Endothelial cell of umbilical vein (primary cell): ENCODE measurements at places on chromosomes 3 and 15. TPM values are rescaled to one million over a fixed set of nuclear protein-coding genes. Genes with fewer than 3 reads are reported as not detected.

DNA sequence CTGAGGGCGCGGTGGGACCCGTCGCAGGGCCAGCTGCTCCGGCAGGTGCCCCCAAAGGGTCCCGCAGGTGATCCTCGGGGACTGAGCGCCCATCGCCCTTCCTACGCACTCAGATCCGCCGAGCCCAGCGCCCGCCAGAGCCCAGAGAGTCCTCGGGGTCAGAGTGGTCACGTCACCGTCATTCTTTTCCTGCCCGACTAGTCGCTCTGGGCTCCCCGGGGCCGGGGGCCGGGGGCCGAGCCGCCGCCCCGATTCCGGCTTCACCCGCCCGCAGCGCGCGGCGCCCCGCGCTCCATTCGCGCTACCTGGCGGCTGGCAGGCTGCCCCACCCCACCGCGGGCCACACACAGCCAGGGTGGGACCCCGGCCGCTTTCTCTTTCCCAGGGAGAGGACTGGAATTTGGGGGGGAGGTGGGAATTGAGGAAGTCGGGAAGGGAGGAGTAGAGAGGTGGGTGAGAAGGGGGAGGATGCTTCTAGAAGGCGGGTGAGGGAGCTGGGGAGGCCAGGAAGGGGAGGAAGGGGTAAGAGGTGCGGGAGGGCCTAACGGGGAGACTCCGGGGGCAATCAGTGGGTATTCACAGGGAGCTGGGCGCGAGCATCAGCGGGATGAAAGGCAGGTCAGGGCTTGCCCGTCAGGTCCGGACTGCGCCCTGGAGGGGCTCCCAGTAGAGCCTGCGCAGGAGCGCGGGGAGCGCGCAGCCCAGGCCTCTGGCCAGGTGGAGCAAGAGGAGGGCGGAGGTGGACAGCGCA is 36.1 kb upstream of the EPHB3 start:
- DNase-seq = no peak

- DNase-seq = peak; percentile 55
These were observed 539 bp upstream of the PLCL2 start for GRCh38 chr3:16884084-16884747.

GRCh38 chr15:50120729-50121128 is 1.7 kb upstream of the ATP8B4 start:
- no peak for DNase-seq

DNA sequence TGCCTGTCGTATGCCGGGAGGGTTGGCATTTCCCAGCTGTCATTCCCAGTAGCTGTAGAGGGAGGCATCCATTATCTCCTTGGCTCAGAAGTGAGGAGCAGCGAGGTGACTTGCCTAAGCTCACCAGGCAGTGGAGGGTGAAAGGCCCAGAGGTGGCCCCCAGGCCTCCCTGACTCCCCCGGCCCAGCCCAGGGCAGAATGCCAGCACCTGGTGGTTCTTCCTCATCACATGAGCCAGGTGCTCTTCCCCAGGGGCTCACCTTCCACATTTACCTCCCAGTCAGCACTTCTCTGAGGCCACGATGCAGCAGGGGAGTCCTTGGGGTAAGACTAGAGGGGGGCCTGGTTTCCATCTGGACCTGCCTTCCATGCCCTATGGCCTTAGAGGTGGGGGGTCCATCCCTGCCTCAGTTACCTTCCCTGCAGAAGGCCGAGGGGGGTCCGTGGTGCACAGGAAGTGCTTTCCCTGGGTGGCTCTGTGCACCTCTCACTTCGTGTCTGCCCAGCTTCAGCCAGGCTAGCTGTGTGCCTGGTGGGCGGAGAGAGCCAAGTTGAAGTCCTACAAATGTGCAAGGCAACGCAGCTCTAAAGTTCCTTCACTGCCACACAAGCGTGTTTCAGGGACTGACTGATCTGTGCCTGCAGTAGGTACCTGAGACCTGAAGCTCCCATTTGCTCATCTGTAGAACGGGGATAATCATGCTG is 70.3 kb upstream of the PLXNA1 start:
- no peak for DNase-seq

DNA sequence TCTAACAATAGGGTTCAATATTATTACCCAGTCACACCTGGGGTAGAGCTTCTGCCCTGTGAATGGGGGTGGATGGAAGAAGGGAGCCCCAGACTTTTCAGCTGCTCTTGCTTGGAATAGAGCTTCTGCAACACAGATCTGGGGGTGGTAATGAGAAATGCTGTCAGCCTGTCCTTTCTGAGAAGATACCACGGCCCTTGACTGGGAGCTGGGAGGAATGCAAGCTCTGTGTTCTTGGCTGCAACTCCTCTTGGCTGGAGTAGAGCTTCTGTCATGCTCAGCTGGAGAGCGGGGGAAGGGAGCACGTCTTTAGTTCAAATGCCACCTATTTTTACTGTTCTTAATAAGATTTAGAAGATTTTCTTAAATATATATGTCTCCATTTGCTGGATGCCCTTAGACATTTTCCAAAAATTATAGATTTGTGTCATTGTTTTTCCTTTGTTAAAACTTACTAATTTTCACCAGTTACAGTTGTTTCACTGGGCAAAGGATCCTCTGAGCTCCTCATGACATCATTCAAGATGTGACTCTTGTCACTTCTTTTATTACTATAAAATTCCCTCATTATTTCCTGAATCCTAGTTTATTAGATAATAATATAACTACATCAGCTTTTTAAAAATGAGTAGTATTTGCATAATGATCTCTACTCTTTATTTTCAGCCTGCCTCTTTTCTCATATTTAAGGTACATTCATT is 180.0 kb upstream of the TGFBR2 start:
- DNase-seq = no peak

GRCh38 chr15:78684657-78685056 is 43.6 kb upstream of the CHRNB4 start:
- no peak for DNase-seq

- no peak for DNase-seq
These were observed 161.6 kb downstream of the ADAMTSL3 start for GRCh38 chr15:83815506-83815905.

DNA sequence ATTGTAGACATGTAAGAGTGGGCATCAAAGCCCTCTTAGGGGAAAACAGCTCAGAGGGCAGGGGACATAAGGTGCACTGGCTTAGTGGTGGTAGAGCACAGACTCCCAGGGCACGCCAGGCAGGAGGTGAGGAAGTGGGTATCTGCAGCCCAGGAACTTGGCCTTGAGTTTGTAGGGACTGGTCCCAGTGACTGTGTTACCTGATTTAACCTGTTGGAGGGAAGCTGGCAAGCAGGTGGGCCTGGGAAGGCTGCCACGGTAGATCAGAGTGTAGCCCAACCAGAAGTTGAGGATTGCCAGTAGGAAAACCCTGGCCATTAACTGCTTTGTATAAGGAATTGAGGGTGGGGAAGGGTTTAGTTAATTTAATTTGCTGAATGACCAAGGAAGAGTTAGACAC is 417.5 kb upstream of the C2CD4B start:
- no peak for DNase-seq

- DNase-seq = no peak
These were observed 277.1 kb downstream of the SUCLG2 start for GRCh38 chr3:67377299-67377698.

GRCh38 chr3:99023590-99024192 is 122.2 kb upstream of the DCBLD2 start:
- peak; percentile 66 for DNase-seq

GRCh38 chr3:131025539-131025938 is 1.1 kb downstream of the ASTE1 start:
- no peak for DNase-seq

- DNase-seq = no peak
These were observed 35.1 kb downstream of the CYFIP1 start for GRCh38 chr15:22945071-22945470.

GRCh38 chr15:68601206-68602197 is 22.7 kb downstream of the CORO2B start:
- peak; percentile 49 for DNase-seq

DNA sequence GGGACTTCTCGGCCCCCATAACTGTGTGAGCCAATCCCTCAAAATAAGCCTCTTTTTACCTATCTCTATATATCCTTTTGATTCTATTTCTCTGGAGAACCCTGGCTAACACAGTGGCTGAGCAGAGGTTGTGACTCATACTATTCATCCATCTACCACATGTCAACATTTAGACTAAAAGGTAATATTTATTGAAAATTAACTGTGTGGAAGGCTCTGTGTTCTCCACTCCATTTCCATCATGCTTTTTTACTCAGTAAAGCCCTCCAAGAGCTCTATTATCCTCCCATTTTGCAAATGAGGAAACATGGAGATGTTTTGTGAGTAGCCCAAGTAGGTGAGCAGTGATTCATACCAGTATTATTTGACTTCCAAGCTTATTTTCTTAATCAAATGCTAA is 217.9 kb upstream of the DCBLD2 start:
- DNase-seq = peak; percentile 18

- no peak for DNase-seq
These were observed 80.7 kb downstream of the NR2E3 start for GRCh38 chr15:71891026-71891425.

- DNase-seq = peak; percentile 44
These were observed 20.4 kb downstream of the ABI3BP start for GRCh38 chr3:100972867-100973266.

GRCh38 chr3:159301961-159302360 is 500.1 kb downstream of the MFSD1 start:
- DNase-seq = no peak

DNA sequence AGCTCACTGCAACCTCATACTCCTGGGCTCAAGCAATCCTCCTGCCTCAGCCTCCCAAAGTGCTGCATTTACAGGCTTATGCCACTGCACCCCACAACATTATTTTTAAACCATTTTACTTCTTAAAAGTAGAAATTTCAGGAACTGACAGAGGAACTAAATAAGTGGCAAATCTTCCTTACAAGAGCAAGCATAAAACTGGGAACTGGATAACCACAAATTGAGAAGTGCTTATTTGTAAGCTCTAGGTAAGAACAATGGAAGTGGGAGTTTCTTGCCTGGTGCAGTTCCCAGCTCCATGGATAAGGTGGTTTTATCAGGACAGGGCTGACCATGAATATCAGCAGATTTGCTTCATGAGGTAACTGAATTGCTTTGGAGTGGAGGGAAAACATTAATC is 655.2 kb downstream of the DIPK2A start:
- DNase-seq = no peak

GRCh38 chr3:192481638-192482037 is 245.7 kb downstream of the FGF12 start:
- peak; percentile 47 for DNase-seq

DNA sequence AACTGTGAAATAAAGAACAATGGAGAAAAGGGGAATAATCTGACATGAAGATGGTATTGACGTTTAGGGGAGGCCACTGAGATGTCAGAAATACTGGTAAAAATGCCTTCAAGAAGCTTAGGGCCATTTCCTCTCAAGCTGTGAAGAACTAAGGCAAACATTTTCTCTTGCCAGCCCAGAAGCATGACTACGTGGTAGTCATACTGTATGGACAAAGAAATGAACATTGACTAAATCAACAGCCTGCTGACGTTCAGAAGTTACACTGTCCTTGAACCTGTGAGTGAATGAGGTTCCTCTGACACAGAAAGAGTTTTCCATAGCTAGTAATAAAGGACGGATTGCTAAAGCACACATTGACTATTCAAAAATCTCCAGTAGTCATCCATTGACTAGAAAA is 121.0 kb downstream of the P3H2 start:
- DNase-seq = no peak

DNA sequence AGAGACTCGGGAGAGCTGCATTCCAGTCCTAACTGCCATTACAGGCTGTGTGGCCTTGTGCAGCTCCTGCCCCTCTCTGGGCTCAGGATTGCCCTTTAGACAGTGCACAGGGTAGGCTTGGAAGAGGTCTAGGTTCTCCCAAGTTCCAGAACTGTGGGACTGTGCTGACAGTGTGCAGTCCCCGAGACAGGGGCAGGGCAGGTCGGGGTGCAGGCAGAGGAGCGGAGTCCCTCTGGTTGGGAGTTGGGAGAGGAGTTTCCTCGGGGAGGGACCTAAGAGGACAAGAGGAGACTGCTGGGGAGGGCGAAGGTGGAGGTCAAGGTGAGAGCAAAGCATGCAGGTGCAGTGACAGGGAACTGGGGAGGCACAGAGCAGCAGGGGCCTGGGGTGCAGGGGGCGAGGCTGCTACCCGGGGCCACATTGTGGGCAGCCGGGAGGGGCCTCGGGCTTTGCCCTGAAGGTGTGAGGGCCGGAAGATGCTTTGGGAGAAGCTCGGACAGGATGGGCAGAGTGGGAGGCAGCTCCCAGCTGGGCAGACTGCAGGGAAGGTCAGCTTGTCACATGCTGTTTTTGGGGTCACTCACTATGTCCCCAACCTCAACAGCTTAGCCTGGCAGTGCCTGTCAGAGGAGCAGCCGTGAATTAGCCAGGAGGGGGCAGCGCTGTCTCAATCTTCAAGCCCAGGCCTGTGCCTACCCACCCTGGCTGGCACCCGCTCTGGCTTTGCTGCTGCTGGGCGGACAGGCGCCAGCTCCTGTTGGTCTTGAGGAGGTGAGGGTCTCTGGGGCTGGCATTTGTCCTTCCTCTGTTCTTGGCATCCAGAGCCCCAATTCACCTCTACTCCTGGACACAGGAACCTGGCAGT is 15.4 kb upstream of the CSPG4 start:
- peak; percentile 34 for DNase-seq

PDIA3 gene
- total RNA-seq = 757 and 857 TPM in 2 replicates

SLC22A13 gene
- total RNA-seq = 0.44 and 0.53 TPM in 2 replicates

GCNT3 gene
- total RNA-seq = not detected in 2 replicates

C3orf33 gene
- 0.74 and 1.7 TPM in 2 replicates for total RNA-seq

FBXO40 gene
- not detected in 2 replicates for total RNA-seq

RHCG gene
- total RNA-seq = not detected in 2 replicates

RHOV gene
- total RNA-seq = 0.18 and 0.20 TPM in 2 replicates

DNAJC17 gene
- total RNA-seq = 42.6 and 46.4 TPM in 2 replicates

AQP9 gene
- not detected in 2 replicates for total RNA-seq

SLC22A14 gene
- total RNA-seq = not detected in 2 replicates

EIF2A gene
- 97.6 and 104 TPM in 2 replicates for total RNA-seq

NGRN gene
- 56.5 and 60.7 TPM in 2 replicates for total RNA-seq
